ENCODE measurements at places on chromosomes 3 and 15.
A peak's percentile ranks its signal among the peaks of the same experiment; 100 is the strongest.

- DNase-seq: no peak
Observed at GRCh38 chr3:159234306-159234705, 432.5 kb downstream of the MFSD1 start.

DNA sequence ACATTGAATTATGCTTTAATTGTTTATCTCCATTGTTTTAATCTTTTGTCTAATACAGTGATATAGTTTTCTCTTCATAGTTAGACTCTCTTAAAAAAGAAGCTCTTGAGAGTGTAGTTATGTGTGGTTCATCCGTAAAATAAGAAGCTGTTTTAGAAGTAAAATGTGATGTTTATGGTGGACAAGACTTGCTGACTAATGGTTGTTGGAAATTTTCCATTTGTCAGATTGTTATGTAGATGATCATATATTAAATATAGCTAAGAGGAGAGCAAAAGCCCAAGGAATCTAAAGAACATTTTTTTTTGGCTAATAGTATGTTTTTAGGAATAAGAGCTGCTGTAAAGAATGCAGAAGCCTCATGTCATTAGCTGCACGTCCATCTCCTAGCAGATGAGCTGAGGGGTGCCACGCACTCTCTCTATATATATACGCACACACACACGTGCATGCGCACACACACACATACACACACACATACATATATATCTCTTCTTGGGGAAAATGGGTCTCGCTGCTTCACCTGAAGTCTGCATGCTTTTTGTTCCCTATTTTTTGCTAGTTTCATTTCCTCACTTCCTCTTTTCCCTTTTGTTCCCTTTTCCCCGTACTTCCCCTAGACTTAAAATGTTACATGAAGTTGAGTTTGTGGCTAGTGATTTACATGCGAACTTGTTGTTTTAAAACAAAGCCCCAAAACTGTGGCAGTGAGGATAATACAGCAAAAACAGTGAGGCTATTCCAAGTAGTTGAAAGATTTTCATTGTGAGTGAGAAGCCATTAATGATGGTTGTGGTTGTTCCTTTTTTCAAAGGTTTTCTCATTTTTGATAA lies 107.8 kb downstream of the MBNL1 start:
- peak; percentile 34 for DNase-seq

GRCh38 chr15:69096196-69096595 lies 64.2 kb upstream of the GLCE start:
- no peak for DNase-seq

- DNase-seq: no peak
Observed at GRCh38 chr3:24255414-24255813, 239.2 kb downstream of the THRB start.

GRCh38 chr3:57783186-57784088 lies 27.3 kb downstream of the SLMAP start:
- no peak for DNase-seq

- no peak for DNase-seq
Observed at GRCh38 chr3:23741036-23741706, 64.6 kb upstream of the UBE2E1 start.

- DNase-seq: no peak
Observed at GRCh38 chr15:99564221-99565048, 1.3 kb upstream of the MEF2A start.

DNA sequence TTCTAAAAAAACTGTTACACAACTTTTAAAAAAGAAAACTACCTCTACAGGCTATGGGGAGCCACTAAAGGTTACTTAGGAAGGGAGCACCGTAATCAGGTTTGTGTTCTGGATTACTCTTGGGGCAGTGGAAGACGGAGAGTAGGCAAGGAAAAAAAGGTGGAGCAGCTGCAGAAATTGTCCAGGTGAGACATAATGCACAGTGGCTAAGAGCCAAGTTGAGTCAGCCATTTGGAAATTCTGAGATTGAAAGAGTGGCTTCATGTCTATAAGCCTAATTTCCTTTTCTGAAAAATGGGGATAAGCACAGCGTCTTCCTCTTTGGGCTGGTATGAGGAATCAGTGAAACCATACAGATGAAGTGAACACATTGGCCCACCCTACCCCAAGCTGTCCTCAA lies 195.2 kb downstream of the CADPS start:
- DNase-seq: no peak

DNA sequence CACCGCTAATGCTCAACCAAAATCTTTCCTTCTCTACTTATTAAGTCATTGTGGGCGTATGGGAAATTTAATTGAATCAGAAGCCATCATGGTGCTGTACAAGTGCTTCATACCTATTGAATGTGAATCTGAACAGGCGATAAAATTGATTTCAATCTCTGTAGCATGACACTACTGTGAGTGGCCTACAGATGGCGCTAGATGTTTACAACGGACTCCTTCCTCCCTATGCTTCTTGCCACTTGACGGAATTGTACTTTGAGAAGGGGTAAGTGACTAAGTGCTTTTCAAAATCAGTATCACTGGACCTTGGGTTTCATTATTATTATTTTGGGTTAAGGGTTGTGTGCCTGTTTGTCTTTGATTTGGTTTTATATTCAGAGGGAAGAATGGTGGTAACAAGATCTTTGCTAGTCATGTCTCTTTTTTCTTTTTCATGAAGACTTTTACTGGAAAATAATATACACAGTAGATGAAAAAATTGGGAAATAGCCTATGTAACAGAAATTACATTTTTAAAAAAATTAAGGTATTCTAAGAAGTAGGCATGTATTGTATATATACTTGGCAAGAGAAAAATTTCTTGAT lies 35.4 kb downstream of the ACP3 start:
- DNase-seq: peak; percentile 70

DNA sequence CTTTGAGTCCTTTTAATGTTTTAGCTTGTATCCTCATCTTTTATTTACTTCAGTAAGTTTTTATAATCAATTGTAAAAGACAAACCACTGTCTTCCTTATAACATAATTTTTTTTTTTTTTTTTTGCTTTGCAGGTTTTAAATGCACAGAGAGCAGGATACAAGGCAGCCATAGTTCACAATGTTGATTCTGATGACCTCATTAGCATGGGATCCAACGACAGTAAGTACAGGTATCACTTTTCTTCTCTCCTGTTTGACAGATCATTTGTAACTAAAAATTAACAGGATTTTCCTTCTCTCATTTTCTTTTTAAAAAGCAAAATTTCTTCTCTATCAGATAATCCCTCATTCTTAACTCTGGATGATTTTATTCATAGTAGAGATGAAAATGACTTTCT lies 75.4 kb downstream of the PFN2 start:
- no peak for DNase-seq

GRCh38 chr15:72801590-72802325 lies 18.2 kb upstream of the ADPGK start:
- DNase-seq: no peak

- no peak for DNase-seq
Observed at GRCh38 chr3:14307656-14308302, 94.6 kb upstream of the SLC6A6 start.

DNA sequence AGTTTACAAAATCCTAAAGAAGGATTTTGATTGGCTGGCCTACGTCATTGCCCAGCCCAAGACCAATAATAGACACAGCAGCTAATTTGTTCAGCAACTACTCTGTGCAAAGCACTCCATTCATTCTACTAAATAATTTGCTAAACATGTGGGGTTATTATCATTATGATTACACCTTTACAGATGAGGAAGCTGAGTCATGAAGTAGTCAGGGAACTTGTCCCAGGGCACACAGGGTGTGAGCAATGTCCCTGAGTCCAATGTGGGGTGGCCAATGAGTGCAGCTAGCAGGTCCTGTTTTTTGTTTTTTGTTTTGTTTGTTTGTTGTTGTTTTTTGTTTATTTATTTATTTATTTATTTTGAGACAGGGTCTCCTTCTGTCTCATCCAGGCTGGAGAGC lies 183.6 kb downstream of the ABHD5 start:
- DNase-seq: no peak

- DNase-seq: no peak
Observed at GRCh38 chr3:22960105-22960984, 242.8 kb upstream of the UBE2E2 start.

- DNase-seq: no peak
Observed at GRCh38 chr3:48565591-48566400, 2.2 kb upstream of the UCN2 start.

DNA sequence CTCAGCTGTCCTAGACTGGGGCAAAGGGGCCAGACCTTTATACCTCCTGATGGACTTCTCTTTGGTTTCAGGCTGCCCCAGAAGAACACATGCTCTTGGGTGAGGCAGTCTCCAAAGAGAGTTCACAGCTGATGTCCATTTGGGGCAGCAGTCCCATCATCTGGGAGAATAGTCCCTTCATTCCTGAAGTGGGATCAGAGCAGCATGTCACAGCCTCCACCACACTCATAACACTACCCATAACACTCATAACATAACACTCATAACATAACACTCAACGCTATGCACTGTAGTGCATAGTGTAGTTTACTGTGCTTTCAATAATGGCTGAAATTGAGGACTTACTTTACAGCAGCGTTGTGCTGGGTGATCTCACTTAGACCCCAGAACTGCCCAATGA lies 36.7 kb upstream of the PLCL2 start:
- DNase-seq: no peak

GRCh38 chr15:70523192-70523591 lies 240.2 kb downstream of the UACA start:
- DNase-seq: no peak

DNA sequence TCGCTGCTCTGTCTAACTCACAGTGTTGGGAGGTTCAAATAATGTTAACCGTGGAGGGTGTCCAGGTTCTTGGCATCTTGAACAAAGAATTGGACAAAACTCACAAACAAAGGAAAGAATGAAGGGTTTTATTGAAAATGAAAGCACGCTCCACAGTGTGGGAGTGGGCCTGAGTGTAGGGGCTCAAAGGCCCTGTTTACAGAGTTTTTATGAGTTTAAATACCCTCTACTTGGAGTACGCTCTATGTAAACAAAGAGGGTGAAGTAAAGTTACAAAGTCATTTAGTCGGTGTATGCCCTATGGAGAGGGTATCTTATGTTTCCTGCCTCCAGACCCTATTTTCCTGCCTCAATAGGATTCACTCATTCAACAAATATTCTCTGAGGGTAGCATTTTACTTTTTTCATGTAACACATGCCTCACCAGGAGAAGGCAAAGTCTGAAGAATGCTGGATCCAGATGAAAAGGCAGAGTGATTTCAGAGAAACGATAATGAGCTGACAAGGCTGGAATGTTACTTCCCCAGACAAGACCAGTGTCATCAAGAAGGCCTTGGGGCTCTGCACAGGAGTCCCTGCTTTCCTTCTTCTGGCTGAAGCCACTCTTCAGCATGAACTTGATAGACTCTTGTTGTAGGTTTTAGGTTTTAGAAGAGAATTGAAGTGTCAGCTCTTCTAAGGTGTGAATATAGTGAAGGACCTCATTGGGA lies 163.6 kb downstream of the FAM43A start:
- no peak for DNase-seq

GRCh38 chr15:76147906-76148570 lies 88.3 kb downstream of the TMEM266 start:
- DNase-seq: peak; percentile 51

GRCh38 chr3:10471054-10471688 lies 34.2 kb downstream of the ATP2B2 start:
- no peak for DNase-seq

GRCh38 chr3:45915518-45916231 lies 27.6 kb upstream of the CXCR6 start:
- peak; percentile 73 for DNase-seq

GRCh38 chr3:97969541-97969940 lies 2.7 kb downstream of the RIOX2 start:
- no peak for DNase-seq

- DNase-seq: no peak
Observed at GRCh38 chr3:123026565-123027291, 835 bp downstream of the SEMA5B start.

DNA sequence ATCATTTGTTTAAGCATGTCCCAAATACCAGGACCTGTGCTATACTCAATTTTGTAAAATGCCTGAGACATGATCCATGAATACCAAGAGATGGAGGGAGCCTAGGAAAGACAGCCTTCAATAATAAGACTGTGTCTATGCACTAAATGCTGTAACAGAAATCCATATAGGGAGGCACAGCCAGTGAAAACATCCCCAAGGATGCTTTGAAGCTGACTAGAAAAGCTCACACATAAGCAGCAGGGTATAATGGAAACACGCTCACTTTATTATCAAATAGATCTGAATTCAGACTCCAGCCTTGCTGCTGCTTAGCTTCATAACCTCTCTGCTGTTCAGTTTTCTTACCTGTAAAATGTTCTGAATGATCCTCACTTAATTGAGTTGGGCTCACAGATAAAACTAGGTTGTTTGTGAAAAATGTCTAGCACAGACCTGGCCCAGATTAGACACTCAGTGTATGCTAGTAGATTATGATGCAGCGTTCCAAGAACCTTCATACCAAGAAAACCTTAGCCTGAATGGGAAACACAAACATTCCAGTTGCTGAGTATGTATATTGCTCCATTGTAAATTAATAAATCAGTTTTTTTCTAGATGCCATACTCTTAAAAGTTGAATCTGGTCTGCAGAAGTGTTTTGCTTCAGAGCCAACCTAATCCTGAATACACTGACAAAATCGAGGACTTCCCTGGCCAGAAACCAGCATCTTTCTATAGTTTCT lies 3.8 kb upstream of the LARP6 start:
- DNase-seq: no peak

DNA sequence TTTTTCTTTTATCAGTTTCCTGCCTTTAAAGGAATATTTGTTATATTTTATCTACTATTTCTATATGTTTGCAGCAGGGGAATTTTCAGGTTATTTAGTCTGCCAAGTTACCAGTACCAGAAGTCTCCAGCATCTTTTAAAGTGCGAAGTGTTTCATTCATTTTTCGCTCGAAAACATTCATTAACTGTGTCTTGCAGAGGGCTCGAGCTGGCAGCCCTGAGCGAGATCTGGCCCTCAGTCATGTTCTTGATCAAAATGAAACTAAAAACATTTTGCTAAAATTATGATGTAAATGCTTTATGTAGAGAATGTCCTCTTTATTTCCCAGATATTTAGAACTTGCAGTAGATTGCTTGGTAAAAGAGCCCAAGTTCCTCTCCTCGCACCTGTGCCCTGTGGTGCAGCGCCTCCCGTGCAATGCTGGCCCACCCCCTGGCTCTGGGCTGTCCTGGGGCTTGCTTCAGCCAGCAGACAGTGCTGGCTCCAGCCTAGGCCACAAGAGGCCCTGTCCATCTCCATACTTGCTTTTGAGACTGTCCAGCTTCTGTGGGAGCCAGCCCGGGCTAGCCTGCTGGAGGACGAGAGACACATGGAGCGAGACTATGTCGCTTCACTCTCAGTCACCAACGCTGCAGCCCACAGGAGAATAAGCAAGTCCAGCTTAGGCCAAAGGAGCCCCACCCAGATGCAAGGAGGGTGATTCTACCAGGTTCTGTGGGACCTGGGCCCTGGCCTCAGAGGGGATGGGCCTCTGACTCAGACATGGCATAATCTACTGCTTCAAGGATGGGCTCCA lies 71.9 kb upstream of the PRR23E start:
- DNase-seq: no peak

All from CD4-positive, alpha-beta T cell treated with Interleukin-17A for 1 hour (primary cell).